ENCODE measurements at places on chromosomes 2 and 18.

DNA sequence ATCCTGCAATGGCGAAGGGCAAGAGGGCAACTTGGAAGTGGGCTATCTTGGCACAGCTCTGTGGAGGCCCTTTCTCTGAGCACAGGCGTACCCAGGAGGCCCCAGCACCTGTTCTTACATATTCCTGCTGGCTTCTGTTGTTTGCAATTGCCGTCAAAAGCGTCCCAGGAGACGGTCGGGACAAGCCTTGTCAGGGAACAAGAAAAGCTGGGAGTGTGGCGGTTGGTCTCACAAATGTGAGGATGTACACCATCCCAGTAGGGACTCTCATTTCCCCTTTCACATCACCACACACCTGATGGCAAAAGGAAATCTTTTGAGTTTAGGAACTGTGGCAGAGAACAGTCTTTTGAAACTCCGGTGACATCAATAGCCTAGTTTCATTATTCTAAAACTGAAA is 94.7 kb upstream of the EFEMP1 start:
- DNase-seq: no peak

GRCh38 chr2:26530696-26531095 is 52.8 kb upstream of the OTOF start:
- DNase-seq: no peak

- DNase-seq: no peak
Measured at GRCh38 chr2:144544053-144544452, 24.1 kb upstream of the ZEB2 start.

DNA sequence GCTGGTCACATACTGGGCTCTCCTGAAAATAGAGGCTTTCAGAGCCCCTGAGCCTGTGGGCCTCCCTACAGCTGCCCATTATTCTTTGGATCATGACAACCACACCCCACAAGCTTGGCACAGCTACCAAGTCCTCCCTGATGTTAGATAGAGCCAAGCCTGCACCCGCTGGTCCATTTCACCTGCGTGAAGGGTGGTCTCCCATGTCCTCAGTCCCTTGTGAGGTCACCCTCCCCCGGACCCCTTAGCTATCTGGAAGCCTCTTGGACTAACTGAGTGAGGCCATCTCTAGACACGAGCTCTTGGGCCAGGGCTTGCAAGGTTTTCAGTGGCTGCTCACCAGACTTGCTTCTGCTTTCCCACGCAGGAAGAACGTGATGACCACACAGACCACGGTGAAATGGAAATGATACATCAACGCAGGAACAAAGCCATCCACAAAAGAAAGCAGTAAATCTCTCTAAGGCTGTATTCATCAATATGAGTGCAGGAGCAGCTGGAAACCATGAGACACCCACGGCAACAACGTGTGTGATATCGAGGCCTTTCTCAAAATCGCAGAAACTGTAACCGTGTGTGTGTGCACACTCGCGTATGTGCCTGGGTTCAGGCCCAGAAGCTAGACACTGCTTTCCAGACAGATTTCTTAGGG is 10.1 kb upstream of the MAL start:
- DNase-seq: no peak

GRCh38 chr2:229653531-229653930 is 60.8 kb downstream of the DNER start:
- DNase-seq: no peak

DNA sequence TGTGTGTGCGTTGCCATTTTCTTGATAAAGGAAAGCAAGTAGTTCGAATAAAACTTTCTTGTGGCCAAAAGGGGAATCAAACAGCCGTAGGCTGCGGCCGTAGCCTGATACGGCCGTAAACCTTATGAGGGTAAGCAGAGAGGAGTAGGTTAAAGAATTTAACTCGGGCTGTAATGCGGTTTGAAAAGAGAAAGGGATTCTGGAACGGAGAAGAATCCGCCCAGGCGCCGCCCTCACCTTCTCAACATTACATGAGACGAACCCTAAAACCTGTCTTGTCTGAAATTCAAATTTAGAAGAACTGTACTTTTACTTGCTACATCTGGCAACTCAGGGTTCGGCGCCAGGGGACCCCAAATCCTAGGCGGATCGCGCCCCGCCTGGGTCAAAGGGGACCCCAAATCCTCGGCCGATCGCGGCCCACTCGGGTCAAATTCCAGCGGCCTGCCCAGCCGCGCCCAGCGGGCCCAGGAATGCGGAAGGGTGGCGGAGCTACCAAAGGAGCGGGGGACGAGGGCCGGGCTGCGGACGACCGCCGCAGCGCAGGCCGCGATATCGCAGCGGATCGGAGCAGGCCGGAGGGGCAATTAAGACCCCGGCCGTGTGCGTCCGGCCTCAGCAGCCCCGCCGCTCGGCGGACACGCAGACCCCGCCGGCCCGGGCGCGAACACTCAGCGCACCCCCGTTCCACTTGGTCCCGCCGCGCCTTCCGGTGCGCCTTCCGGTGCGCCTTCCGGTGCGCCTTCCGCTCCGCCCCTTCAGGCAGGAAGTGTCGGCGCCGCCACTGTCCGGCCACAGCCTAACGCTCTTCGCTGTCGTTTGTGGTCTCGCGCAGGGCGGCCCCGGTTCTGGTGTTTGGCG is at the start of gene MYL12B:
MYL12B (plus strand) TSS at position 761 of the 861 bp plus-strand sequence. CDS start 10,766 bp downstream, outside the sequence.
- peak; percentile 55 for DNase-seq

- DNase-seq: no peak
Measured at GRCh38 chr18:23880931-23881617, 133.5 kb upstream of the TTC39C start.

- no peak for DNase-seq
Measured at GRCh38 chr2:64023485-64024258, 4.4 kb upstream of the VPS54 start.

DNA sequence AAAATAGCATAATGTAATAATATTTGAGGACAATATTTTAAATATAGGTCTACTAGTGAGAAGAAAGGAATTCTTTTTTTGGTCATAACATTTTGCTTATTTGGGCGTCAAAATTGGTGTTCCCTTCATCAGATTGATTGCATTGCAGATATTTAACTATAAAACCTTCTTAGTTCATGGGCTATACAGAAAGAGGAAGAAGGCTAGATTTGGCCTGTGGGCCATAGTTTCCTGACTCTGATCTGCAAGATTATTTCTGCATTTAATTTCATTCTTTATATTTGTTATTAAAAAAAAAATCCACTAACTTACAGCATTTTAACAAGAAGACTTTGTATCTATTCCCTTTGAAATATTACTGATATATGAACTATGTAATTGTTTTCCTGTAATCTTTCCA is 31.9 kb downstream of the PIKFYVE start:
- DNase-seq: no peak

DNA sequence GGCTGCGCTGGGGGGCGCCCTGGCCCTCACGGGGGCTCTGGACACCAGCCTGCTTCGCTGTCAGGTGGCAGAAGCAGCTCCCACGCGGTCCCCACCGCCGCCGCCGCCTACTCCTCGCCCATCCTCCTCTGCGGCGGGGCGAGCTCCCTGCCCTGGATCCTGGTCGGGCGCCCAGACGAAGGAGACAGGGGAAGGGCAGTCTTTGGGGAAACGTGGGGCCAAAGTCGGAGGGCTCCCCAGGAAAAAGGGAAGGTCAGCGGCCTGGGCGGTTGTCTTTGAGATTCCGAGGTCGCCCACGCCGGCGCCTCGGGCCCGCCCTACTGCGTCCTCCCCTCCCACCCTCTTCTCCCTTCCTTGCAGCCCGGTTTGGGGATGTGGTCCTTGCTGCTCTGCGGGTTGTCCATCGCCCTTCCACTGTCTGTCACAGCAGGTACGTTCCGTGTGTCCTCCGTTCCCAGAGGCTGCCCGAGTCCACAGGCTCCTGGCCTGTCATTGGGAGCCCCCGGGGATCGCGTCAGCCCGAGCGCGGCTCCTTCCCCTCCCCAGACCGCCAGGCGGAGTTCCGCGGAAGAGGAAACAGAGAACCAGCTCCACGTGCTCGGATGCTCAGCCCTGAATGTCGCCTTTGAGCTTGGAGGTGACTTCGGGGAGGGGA is 800 bp downstream of the IL1RL2 start:
- peak; percentile 19 for DNase-seq

DNA sequence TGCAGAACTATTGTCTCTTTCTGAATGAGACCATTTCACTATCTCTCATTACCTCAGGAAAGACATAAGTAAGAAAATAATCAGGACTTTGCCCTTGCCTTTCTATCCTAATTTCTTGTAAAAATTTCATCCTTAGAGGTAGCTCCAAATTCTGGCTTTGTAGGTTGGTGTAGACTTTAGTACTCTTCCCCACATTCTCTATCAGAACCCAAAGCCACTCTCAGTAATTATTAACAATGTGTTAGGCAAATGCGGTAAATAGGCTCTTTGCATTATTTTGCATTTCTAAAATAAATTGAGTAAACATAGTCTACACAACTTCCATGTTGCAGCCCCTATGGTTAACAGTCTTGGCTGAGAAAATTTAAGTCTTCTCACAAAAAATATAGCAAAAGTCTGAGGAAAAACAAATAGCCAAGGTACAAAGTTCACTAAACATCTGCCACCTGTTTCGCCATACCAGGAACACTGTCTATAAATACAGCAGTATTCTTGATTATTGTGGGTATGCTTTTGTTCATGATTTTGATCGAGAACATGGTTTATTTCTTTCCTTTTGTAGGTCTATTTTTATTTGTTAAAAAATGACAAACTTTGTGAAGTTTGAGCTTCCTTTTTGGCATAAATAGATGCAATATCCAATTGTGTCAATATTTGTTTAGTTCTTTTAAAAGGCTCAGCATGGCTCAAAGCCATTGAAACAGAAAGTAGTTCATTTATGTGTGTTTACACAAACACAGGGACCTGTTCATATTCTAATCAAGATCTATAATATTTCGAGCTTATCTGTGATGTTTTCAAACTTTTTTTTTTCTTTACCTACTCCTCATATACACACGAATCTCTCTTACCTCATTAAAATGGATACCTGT is 1061.5 kb downstream of the CNTNAP5 start:
- DNase-seq: no peak

DNA sequence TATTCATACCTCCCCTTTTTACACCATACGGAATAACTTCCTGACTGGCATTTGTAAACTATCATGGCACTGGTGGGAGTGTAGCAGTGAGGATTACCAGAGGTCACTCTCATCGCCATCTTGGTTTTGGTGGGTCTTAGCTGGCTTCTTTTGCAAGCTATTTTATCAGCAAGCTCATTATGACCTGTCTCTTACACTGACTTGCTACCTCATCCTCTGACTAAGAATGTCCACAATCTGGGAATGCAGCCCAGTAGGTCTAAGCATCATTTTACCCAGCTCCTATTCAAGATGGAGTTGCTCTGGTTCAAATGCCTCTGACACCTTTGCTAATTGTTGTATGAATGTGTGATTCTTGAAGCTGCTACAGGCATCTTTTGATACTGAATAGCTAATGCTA is 950.8 kb upstream of the SLC39A10 start:
- DNase-seq: no peak

DNA sequence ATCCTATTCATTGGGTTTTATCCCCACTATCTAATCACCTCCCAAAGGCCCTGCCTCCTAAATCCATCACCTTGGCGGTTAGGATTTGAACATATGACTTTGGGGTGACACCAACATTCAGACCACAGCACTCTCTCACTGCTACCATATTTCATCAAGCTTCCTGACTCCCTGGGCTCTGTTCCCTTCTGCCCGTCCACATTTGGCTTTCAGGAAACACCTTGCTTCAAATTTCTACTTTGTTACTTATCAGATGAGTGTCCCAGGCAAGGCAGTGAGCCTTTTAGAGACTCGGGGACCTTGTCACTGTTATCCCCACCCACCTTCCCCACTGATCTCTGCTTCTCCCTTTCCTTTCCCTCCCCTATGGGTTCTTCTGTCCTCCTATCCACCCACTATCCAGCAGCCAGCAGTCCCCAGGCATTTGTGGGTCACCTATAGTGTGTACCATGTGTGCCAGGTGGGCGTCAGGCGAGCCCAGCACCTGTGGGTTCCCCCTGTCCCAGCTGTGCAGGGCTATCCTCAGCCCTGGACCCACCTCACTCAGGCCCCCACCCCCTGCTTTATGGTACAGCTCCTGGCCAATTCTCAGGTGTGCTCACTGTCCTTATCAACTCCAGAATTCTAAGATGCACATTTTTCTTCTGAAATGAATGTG is 230.9 kb downstream of the LOXHD1 start:
- no peak for DNase-seq

- no peak for DNase-seq
Measured at GRCh38 chr18:78995740-78996395, 16.2 kb downstream of the SALL3 start.

DNA sequence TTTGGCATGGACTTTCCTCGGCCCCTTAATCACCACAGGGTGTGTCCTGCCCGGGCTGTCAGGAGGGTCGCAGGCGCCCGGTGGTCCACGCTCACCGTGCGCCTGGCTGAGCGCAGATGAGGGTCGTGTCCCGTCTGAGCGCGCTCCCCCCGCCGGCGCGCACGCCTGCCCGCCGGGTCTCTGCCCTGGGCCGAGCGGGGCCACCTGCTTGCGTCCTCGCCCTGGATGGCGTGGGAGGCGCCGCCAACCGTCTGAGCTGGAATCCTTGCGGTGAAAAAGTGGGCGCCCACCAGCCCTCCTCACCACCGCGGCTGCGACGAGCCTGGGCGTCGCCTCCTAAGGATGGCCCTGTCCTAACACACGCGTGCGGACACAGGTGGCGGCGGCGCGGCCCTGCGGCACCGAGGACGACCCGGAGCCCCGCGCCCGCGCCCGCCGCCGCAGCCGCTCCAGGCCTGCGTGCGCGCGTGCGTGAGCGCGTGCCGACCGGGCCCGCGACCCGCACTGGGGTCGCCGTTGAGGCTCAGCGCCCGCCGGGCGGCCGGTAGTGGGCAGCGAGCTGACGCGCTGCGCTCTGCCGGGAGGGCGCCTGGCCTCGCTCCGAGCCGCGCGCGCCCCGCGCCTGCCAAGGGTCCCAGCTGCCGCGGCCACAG is 126.6 kb downstream of the ARHGEF4 start:
- no peak for DNase-seq

DNA sequence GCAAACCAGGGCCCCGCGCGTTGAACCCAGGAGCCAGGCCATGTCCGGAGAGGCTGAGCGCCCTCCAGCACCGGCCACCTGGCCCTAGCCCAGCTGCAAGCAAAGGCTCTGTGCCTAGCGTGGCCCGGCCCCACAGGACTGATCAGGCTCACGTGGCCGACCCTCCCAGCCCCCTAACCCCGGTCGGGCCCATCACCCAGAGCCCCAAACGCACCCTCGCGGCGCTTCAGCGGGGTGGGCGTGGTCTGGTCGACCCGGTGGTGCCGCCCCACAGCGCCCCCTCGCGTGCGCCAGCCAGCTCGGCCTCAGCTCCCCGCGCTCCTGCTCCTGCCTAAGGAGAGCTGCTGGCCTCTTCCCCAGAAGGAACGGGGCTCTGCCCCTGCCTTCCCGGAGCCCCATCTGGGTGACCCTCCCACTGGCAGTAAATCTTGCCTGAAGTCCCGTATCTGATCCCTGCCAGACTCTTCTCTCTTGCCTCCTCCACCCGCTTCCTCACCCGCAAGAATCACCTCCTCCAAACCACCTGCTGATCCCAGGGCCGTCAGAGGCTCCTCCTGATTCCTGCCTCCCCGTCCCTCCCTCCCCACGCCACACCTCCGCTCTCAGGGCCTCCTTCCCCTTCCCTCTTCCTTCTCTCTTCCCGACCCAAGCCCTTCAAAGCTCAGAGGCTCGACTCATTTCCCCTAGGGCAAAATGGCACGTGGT is 12.3 kb upstream of the TEX51 start:
- peak; percentile 23 for DNase-seq

Measured in stimulated activated CD8-positive, alpha-beta memory T cell treated with anti-CD3 and anti-CD28 coated beads, Interleukin-15, amount 100 ng/mL, for 24 hours (primary cell).